NCI-H226 (cell line): ENCODE measurements at places on chromosomes 2 and 18.
A peak's percentile ranks its signal among the peaks of the same experiment; 100 is the strongest.

GRCh38 chr2:224986477-224986876 lies 55.8 kb downstream of the DOCK10 start:
- no peak for DNase-seq

GRCh38 chr2:120863661-120864320 lies 128.1 kb downstream of the GLI2 start:
- DNase-seq: peak; percentile 80

DNA sequence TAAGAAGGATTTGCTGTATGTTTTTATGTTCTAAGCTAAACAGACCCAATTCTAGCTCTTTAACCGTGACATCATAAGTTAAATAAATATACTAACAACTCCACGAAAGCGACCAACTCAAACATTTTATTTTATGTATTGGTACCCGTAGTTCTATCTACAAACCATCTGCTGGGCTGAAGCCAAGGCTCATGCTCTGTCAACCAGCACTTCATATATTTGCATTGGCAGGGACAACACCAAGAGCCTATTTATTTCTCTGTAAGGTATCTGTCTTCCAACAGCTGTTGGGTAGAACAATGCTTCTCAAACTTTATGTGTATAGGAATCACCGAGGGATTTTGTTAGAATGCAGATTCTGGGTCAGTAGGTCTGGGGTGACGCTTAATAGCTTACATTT lies 64.5 kb downstream of the PID1 start:
- DNase-seq: no peak

DNA sequence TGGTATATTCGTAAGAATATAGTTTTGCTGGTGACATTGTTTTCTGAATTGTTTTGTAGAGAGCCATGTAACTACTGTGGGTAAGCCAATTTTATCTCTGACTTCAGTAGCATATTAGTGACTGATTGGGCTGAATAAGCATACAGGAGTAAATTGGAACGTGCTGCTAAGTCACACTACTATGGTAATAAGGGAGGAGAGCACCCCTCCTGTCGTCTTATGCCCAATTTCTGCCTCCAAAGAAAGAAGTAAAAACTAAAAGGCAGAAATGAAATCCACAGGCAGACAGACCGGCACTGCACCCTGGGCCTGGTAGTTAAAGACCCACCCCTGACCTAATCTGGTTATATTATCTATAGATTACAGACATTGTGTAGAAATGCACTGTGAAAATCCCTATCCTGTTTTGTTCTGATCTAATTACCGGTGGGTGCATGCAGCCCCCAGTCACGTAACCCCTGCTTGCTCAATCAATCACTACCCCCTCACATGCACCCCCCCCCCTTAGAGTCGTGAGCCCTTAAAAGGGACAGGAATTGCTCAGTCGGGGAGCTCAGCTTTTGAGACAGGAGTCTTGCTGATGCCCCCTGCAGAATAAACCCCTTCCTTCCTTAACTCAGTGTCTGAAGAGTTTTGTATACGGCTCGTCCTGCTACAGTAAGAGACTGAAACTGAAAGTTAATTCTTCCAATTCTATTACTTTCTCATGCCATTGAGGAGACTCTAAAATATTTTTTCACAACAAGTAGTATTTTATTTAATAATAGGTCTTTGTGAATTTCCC lies 167.0 kb downstream of the ZNF804A start:
- DNase-seq: no peak

- no peak for DNase-seq
Measured at GRCh38 chr2:162768656-162769055, 69.9 kb downstream of the KCNH7 start.

DNA sequence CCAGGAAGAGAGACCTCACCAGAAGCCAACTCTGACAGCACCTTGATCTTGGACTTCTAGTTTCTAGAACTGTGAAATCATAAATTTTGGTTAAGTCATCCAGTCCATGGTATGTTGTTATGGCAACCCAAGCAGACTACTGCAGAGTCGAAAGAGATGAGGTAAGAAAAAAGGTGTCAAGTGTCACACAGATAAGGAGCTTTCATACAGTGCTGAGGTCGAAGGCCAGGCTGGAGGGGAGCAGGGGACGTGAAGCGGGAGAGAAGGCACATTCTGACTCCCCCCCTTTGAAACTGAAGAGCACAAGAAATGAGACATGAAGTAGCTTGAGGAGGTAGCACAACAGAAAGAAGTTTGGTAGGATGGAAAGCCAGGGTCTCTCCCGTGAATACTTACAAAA lies 110.4 kb downstream of the ALK start:
- peak; percentile 1 for DNase-seq

DNA sequence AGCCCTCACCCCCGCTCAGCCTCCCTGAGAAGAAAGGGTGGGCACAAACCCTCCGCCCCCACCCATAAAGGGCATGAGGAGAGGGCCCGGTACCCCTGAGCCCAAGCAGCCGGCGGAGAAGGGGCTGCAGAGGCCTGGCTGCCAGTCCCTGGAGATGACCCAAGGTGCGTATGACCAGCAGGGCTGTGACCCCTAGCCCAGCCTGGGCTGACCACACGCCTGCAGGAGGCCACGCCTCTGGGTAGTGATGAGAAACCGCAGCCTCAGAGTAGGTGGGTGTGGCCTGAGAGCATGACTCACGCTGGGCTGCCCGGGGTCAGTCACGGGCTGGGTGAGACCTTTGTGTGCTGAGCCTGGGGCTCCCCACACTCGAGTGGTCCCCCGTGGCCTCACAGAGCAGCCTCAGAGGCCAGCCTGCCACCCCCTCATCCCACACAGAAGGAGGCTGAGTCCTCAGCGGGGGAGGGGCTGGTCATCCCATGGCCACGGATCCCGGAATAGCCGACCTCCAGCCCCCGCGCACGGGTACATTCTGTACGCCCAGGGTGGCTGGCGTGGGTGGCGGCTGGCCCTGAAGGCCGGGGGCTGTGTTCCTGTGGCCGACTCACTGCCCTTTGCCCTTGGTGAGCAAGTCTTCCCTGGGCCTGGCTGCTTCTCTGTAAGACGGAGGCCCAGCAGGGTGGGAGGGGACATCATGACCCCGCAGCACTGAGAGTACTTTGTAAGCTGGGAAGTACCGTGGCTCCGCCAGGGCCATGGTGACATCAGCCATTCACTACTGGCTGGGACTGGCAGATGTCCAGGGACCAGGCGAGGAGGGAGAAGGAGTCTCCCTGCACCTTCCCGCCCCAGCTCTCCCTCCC lies 110.8 kb upstream of the OTOS start:
- peak; percentile 87 for DNase-seq

GRCh38 chr18:38241736-38242135 lies 676.1 kb upstream of the CELF4 start:
- peak; percentile 64 for DNase-seq

DNA sequence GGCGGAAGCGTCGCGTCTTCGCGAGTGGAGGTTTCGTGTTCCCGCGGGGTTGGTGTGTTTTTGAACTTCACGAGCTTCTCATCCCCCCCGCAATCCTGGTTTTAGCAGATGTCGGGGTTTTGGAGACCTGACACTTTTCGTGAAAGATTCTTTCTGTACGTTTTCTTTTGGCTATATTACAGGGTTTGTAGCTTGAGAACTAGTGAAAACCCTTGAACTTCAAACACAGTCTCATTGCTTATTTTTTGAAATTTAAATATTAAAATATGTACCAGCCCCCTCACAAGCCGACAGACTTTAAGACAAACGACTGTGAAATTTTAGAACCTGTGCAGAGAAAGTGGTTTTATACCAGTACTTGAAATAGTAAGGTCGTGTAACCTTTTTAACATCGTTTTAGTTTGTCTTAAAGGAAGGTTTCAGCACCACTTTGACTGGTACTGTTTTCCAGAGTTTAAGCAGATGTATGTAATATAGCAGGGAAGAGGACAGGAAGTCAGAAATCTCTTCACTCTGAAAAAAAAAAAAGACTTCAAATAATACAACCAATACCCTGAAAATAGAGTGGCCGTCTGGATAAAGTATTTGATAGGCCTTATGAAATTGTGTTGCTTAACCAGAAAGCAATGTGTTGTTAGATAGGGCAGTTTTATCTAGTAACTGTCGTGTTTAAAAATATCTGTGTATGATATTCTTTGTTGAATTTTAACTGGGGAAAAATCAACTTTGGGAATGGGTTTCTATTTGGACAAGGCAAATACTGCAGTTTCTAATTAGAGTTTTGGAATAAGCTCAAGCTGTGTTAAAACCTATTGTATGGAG lies 1.4 kb downstream of the SPATS2L start:
- no peak for DNase-seq

DNA sequence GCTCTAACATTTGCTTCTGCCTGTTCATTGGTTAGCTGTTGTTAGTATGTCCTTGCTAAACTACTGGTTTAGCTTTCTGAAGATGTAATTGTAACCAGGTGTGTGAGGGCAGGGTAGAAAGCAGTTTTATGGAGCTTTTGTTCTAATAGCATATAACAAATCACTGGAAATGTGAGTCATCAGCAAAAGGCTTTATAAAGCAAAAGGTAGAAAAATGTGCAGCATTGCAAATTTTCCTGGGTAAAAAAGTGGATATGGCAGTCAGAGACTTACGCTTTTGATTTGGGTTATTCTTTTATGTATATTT lies 85.3 kb downstream of the ZNF407 start:
- no peak for DNase-seq

DNA sequence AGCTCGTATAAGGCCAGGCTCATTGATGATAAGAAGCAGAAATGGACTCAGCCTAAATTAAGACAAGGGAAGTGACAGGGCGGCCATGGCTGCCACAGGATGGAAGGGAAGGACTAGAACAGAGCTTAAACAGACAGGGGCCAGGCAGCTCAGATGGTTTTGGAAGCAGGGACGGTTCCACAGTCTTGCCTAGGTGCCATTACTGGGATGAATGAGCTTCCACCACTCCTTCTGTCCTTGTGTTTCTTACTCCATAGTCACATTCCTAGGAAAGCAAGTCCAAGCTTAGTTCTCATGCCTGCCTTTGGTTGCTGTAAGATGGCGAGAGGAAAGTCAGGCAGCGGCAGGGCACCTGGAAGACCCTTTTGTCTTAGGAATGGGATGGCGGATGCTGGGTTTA lies 11.9 kb downstream of the GNLY start:
- no peak for DNase-seq

- no peak for DNase-seq
Measured at GRCh38 chr2:170218931-170219330, 41.0 kb downstream of the MYO3B start.

- no peak for DNase-seq
Measured at GRCh38 chr2:241061275-241061674, 40.8 kb downstream of the MTERF4 start.

DNA sequence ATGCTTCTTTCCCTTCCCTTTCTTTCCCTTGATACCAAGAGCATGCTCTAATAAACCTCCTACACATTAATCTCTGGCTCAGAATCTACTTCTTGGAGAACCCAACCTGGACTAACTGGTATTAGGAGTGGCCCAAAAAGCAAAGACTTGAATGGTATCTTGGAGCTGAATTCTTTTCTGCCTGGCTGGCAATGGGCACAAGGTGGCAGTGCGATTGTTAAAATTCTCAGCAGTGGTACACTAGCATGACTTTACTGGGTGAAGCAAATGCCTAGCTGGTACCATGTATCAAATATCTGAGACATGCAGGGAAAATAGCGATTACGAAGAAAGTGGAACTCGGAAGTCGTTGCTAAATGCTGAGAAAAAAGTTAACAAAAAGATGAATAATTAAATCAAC lies 376.1 kb downstream of the XIRP2 start:
- peak; percentile 18 for DNase-seq

GRCh38 chr18:11520536-11520935 lies 88.9 kb upstream of the SLC35G4 start:
- peak; percentile 29 for DNase-seq

- DNase-seq: peak; percentile 61
Measured at GRCh38 chr2:25228848-25229278, 60.5 kb upstream of the POMC start.

DNA sequence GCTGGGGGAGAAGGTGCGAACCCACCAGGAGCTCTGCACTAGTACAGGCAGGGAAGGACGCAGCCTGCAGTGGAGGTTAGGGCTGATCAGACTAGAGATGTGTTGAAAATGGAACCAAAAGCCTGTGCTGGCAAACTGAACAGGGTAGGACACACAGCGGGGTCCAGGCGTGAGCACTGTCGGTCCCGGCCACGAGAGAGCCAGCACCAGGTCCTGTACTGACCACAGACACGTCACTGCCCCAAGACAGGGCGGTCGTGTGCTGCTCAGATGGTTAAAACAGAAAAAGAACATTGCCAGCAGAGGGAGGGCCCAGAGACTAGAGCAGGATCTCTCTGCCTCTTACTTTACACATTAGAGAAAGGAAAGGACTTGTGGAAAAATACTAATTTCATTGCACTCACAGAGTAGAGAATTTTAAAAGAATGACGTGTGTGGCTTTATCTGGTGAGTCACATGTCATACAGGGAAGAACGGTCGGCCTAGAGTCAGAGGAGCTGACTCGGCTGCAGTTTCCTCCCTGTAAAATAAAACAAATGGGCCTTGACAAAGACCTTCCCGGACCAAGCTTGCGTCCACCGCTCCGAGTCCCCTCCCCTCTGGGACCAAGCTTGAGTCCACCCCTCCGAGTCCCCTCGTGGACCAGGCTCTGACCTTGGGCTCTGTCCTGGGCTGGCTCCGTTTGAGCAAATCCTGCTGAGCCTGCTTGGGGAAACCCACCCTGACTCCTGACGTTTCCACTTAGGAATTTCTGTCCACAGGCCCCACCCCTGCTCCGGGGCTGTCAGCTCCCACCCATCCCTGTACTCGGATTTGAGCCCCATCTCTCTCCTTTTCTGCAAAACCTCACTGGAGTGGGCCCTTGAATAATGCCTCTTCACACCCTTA lies 16.7 kb upstream of the ADI1 start:
- DNase-seq: peak; percentile 92

DNA sequence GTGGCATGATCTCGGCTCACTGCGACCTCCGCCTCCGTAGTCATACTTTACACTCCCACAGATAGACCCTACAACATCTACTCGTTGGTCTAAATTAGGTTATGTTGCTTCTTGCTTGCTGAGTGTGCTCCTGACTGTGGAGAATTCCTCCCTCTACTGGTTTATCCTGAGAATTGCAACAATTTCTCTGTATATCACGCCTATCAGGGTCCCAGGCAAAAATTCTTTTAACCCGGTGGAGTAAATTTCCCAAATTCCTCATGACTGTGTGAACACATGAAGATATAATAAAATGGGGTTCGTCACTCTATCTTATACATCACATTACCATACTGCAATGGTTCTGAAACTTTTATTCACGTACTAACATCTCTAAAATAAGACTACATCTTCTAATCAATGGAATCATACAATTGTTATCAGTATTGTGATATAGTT lies 156.7 kb downstream of the EVA1A start:
- DNase-seq: peak; percentile 17

- no peak for DNase-seq
Measured at GRCh38 chr18:2776601-2777000, 70.2 kb upstream of the EMILIN2 start.

- no peak for DNase-seq
Measured at GRCh38 chr2:12490641-12491040, 226.1 kb upstream of the TRIB2 start.
